GM12892 (cell line): ENCODE measurements at places on chromosomes 16 and 17.

DNA sequence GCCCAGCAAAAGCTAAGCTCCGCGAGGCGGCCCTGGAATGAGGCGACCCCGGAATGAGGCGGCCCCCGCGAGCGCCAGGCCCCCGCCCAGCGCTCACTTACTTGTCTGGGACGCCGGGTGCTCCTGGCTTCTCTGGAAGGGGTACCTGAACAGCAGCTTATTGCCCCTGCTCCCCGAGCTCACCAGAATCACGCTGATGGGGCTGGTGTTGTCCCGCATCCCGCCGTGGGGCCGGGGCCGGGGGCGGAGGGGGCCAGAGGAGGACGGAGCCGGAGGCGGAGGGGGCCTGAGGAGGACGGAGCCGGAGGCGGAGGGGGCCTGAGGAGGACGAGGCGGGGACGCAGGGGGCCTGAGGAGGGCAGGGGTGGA is 440 bp downstream of the NPRL3 start:
- DNase-seq = peak; percentile 49

GRCh38 chr17:37802712-37803416 is 58.0 kb upstream of the HNF1B start:
- DNase-seq = no peak

GRCh38 chr17:8124350-8125153 is 646 bp upstream of the HES7 start:
- no peak for DNase-seq

- DNase-seq = no peak
Observed at GRCh38 chr17:81550285-81550684, 1.9 kb downstream of the FAAP100 start.

- no peak for DNase-seq
Observed at GRCh38 chr16:88554711-88555264, 15.4 kb upstream of the ZC3H18 start.

DNA sequence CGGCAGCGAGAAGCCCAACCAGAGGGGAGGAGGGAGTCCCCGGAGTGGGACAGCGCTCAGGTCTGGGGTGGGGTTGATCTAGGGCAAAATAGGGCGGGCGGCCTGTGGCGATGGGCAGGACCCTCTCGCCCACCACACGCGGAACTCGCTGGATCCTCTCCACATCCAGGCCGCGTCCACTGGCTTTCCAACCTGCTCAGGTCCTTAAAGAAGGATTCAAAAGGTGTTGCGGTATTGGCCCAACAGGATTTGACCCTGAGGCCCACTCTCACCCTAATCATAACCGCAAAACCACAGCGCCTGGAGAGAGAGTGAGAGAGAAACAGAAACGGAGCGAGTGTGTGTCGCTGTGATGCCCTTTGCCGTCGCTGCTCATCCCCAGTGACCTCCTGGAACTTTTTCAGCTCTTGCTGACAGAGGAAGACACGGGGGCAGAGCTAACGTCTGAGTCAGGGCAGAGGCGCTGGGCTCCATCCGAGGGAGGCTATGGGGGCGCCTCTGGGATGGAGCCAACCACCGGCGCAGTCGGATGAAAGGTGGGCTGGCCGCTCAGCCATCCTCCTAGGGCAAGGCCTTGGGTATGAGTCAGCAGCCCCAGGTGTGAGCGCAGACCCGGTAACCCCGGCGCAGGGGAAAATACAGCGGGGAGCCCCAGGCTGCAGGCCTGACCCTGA is 16.7 kb upstream of the OR1F1 start:
- peak; percentile 67 for DNase-seq

DNA sequence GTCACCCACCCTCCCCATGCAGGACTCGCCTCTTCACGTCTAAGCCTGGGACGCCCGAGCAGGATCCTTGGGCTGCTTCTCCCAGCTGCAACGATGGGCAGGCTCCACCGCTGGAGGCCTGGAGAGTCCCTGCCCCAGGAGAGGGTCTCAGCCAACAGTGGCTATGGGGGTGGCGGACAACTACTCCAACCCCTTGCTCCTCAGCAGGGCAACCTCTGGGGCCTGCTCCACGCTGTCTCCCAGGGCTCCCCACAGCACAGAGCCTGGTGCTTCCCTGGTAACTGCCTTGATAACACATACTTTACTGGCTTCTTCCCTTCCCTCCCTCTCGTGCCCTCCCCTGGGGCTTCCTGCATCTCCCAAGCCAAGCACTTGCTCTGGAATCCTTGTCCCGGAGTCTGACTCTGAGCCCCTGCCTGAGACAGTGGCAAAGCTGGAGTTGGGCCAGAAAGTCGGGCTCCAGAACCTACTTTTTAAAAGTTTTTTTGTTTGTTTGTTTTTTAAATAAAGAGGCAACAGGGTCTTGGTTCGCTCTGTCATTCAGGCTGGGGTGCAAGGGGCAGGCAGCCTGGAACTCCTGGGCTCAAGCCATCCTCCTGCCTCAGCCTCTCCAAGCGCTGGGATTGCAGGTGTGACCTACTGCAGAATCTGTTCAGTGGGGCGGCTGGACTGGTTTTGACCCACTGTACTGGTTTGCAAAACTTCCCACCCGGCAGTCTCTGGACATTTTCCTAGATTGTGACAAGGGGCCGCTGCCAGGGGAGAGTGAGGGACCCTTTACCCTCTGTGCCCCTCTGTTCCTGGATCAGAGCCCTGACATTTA is 99.4 kb downstream of the TNFRSF13B start:
- DNase-seq = no peak

DNA sequence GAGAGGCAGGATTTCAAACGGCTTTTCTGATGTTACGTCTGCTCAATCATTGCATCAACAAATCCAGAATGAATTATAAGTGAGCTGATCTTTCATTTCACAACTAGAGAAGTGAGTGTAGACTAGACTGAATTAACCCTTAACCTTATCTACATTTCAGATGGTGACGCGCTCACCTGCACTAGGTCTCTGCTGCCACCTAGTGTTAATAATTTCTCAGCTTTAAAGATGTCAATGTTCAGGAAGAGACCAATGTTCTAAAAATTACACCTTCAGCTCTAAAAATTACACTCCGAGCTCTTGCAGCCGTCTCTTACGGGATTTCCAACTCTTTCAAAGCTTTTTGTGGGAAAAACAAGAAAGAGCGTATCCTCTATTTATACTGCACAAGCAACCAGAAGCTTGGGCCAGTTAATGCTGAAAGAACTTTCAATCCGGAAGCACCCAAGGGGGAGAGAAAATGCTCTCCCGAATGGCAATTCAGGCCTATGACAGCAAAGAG is 88.2 kb upstream of the FA2H start:
- peak; percentile 42 for DNase-seq

GRCh38 chr16:72639494-72639893 is 408.4 kb downstream of the ZFHX3 start:
- DNase-seq = no peak

- DNase-seq = no peak
Observed at GRCh38 chr17:48251950-48252349, 144.4 kb downstream of the SNX11 start.

DNA sequence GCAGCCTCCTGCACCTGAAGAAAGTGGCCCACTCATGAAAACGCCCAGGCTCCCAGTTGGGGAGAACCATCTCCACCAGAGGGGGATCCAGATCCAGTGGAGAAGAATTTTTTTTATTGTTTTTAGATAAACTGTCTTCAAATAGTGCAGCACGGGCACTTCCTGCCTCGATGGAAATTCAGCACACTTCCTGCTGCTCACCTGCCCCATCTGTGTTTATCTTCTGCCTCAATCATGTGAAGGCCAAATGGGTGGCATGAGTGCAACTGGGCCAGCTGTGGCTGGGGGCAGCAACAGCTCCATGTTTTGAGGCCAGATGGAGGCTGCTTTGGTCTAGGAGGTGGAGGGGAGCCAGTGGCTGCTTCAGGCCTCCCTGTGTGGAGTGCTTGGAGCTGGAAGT is 75.9 kb upstream of the WSB1 start:
- no peak for DNase-seq

GRCh38 chr17:78923660-78924453 is 1.3 kb downstream of the TIMP2 start:
- peak; percentile 68 for DNase-seq

- DNase-seq = no peak
Observed at GRCh38 chr17:57920916-57921703, 34.1 kb downstream of the CUEDC1 start.

DNA sequence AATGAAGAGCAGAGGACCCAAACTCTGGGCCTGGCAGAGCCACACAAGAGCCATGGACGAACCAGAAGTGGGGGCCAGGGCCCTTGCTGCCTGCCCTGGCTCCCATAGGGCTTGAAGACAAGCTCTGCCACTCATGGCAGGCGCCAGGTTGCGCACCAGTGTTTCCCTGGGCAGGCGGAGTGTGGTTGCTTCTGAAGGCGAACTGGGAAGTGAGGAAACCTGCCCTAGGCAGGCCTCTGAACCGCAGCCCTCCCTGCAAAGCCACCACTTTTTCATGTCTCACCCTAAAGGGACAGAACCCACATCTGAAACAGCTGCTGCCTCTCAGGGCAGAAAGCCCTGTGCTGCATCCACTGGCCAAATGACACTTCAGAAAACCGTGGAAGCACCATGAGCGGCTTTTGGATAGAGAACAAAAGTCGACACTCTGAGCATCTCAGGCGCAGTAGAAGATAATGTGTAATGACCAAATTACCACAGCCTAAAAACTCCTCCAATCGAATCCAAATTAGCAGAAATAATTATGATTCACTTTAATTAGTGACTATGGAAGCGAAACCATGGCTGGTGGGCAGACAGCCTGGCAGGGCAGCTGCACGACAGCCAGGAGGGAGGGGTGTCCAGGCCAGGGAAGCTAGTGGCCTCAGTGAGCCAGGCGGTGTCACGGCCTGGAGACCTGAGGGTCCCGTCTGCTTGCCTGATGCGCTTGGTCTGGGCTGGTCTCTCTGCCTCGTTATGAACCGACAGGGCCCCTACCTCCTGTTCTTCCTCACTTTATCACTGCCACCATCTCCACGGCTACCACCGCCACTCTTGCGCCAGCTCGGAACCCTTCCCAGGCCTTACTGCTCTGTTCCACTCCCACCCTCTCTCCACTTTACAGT is 59.1 kb downstream of the PRMT7 start:
- peak; percentile 77 for DNase-seq

DNA sequence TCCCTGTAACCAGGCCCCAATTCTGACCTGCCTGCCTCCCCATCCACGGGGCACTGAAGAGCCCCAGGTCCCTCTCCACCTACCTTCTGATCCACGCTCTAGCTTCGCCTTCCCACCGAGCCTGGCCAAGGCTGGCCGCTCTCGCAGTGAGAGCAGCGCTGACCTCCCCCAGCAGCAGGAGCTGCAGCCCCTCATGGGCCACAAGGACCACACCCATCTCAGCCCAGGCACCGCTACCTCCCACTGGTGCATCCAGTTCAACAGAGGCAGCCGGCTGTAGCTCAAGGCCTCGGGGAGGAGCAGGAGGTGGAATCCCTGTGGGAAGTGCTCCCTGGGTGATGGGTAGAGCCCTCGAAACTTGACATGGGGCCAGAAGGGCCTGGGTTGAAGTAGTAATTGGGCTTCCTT is 8.4 kb upstream of the PLEKHG4 start:
- DNase-seq = no peak

DNA sequence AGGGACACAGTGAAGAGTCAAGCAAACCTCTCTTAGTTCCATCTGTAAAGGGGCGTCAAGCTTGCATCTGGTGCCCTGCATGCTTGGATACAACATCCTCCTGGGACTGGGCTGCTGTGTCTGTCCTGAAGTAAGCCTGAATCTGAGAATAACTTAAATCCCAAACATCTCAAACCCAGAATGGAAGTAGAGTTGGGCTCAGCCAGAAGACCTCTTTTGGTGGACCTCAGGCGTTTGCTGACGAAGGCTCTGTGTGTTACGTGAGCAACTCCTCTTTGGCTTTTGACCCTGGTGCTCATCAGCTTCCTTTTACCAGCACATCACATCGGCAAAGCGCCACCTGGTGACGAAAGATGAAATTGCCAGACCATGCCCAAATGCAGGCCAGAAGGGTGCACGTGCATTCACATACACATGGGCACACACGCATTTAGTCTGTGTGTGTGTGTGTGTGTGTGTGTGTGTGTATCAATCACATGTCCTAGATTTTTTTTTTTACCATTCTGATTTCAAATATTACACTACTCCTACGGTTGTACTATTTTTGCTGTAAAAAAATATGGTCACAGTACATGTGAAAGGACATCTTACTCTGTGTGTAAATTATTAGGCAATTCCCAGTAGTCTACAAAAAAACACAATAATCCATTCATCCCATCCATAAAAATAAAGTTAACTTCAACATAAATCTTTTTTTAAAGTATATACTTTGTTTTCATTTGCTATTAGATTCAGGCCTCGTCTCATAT is 41.1 kb upstream of the FOXJ1 start:
- peak; percentile 64 for DNase-seq

- no peak for DNase-seq
Observed at GRCh38 chr16:7614021-7614795, 281.6 kb downstream of the RBFOX1 start.

DNA sequence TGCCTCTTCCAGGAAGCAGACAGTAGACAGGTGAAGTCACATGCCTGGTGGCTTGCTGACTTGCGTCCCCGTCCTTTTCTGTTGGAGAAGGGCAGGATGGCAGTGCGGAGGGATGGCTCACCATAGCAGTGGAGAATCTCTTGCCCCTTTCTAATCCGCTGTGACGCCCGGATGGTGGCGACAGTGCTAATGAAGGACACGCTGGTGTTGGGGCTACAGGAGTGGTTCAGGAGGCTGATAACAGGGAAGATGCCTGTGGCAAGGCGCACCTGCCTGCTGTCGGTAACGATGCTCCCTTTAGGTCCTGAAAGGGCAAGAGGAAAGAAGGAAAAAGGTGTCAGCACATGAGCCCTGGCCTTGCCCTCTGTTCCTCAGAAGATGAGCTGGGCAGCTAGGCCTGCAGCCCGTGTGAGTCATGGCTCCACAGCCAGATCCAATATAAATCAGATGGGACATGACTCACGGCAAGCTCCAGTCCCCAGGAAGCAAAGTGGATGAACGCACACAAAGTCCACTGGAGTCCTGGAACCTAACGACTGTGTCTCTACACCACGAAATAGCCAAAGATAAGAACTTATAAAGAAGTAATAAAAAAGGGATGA is 25.5 kb downstream of the SERPINF1 start:
- no peak for DNase-seq

DNA sequence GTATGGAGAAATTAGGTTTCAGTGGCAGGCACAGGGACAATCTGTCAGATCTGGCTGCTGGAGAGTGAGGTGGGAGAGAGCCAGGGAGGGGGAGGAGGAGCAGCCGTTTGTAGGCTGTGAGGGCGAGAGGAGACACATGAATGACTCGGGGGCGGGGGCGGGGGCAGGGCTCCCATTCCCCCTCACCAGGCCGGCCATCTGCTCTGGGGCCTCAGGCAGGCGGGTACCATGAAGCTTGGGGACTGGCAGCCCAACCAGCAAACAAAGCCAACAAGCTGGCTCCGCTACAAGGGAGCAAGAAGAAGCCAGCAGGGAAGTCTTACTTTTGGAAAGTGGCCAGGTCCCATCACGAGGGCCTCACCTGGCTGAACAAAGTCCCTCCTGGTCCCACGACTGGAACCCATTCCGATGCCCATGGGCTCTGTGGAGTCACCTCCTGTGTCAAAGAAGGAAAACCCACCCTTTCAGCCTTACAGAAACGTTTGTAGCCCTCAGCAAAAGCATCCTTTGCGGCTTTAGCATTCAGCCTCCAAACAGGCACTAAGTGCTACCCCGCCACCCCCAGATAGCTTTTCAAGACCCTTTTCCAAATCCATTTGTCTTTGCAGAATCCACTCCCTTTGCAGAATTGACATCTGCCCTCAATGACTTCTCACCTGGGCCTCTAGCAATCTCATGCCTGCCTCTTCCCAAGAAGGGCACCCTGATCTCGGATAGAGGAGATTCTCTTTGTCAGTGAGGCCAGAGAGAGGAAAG is 9.2 kb upstream of the SSTR2 start:
- DNase-seq = no peak

- DNase-seq = no peak
Observed at GRCh38 chr16:497258-497657, 30.3 kb upstream of the CAPN15 start.

- DNase-seq = no peak
Observed at GRCh38 chr16:79006765-79007164, 593.8 kb downstream of the MAF start.

GRCh38 chr16:12763517-12763916 is 40.2 kb downstream of the CPPED1 start:
- DNase-seq = no peak
